Cortex of kidney (tissue), 1 donor: ENCODE measurements at places on chromosomes 1 and 21.

GRCh38 chr1:119715542-119715941 is 3.8 kb downstream of the PHGDH start:
- DNase-seq = no peak

DNA sequence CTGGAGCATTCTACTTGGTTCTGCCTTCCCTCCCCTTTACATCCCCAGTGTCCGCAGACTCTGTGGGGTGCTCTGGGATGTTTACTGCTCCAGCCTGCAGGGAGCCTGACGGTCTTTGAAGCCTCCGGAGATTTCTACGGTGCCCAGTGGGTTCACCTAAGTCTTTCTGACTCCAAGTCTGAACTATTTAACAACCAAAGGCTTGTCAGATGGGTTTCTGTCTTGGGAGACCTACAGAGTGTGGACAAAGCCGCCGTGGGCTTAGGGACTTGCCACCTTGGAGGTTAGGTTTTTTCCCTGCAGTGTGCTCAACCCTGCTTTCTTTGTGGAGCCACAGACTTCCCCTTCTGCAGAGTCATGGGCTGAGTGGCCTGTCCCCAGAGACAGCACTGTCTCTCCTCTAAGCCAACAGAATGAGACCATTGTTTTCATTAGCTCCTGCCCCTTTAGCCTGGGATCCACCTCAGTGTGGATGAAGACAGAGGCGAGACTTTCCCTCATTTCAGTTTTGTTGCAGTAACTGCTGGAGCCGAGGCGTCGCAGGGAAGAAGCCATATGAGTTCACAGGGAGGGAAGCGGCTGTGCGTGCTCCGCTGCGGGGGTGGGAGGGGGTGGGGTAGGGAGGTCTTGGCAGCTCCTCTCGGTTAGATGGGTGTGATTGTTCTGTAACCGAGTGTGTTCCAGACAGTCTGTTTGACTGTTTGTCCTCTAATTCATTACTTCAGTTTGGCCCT is 120.7 kb downstream of the CNIH3 start:
- DNase-seq = no peak

- no peak for DNase-seq
Observed at GRCh38 chr1:47713975-47714767, 276.3 kb downstream of the FOXD2 start.

GRCh38 chr1:201673093-201673492 is 134.2 kb downstream of the NAV1 start:
- DNase-seq = no peak

DNA sequence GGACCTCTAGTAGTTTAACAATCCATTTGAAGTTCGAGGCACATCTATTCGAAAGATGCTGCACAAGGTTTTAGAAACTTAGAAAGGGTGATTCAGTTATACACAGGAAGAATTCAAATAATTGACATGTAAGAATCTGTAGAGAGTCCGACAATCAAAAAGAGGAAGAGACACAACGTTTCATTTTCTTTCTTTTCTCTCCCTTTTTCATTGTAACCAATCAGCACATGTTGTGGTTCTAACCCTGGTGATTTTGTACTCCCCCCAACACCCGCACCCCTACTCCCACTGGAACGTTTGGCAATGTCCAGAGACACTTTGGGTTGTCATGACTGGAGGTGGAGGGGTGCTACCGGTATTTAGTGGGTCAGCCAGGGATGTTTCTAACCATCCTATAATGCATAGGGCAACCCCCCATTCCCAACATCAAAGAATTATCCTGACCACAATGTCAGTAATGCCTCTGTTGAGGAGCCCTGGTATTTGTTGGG is 4.9 kb downstream of the TGFB2 start:
- DNase-seq = no peak

DNA sequence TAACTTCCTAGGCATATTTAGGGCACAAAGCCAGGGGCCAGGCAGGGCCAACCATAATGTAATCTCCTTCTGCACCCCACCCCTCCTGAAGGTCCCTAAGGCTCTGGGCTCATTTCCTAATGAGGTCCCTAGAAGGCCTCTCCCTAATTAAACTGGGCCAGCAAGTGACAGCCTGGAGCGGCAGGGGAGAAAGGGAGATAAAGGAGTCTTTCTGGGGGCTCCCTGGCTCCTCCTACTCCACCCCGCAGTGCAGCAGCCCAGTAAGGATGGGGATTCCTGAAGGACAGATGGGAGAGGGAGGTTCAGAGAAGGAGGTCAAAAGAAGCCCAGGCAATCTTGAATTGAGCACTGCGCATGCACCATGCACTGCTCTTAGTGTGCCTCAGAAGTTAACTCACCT is 12.8 kb downstream of the LRP8 start:
- no peak for DNase-seq

DNA sequence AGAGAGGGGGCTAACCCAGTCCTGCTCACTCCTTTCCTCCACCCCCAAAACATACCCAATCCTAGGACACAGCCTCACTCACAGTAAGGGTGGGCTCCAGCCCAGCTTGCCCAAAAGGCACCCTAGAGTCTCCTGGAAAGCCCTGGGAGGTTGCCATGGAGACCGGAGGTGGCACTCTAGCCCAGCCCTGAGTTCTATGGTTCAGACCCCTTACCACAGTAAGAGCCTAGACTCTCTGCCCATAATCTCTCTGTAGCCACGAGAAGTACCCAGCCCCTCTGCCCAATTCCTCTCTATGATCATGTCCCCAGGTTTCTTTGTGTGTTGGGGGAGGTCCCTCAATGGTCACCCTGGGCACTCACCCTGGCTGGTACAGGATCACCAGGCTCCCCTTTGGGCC is 14.4 kb downstream of the COL16A1 start:
- no peak for DNase-seq

GRCh38 chr1:36572142-36572715 is 89.5 kb upstream of the CSF3R start:
- no peak for DNase-seq

DNA sequence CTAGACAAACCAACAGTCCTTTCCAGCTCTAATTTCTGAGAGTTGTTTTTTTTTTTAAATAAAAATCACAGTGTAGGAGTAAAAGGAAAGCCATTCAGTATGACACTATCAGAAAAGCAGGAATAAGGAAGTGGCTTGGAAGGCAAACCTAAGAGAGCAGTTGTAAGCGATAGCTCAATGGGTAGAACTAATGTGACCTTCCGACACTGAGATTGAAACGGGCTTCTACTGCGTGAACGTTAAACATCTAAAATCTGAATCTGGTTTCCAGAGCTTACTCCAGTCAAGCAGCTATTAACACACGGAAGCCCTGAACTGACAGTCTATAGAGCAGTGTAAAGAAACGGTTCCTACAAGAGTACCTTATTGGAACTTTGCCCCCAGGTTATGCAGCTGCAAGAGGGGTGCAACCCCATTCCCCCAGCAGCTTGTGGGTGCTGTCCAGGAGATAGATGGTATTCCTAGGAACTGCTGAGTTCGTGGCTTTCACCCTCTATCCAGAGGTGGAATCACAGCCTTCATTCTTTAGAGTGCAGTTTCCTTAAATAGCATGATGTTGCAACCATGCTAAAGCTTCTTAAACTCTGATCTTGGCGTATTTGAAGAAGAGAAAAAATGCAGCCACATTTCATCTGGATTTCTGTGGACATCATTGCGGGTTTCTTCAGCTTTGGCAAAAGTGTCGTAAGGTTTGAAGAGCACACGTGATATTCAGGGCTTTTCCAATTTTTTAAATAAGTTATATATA is 3.3 kb upstream of the IRF2BP2 start:
- DNase-seq = no peak

- DNase-seq = no peak
Observed at GRCh38 chr1:87474098-87474497, 145.4 kb downstream of the LMO4 start.

- DNase-seq = no peak
Observed at GRCh38 chr1:161115132-161115711, 2.6 kb downstream of the PFDN2 start.

- no peak for DNase-seq
Observed at GRCh38 chr1:110088739-110089316, 18.4 kb upstream of the ALX3 start.

DNA sequence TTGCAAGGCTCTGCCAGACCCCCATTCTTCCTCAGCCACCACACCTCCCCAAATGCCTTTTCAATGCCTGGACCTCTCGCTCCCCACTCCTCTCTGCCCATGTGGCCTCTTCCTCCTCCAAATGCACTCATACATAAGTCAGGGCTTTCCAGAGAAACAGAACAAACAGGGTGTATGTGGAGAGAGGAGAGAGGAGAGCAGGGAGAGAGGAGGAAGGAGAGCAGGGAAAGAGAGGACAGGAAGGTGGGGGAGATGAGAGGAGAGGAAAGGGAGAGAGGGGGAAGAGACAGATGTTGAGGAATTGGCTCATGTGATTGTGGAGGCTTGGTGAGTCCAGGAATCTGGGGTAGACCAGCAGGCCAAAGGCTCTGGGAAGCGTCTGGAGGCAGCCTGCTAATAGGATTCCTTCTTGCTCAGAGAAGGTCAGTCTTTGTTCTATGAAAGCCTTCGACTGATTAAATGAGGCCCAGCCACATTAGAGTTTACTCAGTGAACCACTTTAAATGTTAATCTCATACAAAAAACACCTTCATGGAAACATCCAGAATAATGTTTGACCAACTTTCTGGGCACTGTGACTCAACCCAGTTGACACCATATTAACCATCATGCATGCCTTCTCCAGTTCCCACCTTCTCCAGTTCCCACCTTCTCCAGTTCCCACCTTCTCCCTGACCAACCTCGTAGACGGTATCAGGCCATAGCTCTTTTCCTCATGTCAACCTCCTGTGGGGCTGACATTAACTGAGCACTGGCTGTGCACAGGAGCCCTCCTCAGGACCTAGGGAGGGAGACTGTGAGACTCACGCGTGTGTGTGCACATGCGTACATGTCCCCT is 11.3 kb upstream of the LGR6 start:
- no peak for DNase-seq

DNA sequence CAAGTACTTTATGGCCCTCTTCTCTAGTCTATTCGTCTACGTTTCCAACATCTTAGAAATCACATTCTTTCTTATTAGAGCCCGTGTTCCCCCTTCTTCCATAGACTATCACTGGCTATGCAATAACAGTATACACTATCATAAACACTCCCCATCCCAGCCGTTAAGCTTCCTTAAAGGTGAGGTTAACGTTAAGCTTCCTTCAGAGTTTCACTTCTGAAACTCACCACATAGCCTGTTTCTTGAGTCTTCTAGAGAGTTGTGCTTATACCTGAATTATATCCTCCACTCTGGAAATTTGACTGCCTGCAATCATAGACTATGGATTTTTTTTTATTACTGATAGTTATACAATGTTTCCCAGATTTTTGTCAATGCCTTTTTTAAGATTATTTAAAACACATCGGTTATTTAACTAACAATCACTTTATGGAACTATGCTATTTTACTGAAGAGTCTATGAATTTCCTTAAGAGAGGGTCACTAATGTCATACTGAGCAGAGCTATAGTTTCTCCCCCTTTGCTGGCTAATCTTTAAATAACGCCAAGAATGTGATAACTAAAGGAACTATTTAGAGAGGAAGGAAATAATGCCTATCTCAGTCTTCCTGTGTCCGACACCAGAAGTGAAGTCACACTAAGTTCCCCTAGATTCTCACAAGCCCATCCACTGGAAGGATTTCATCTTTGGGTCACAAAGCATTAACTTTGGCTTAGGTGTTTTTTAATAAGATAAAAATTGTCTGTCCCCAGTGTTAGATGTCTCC is 16.8 kb downstream of the FCER1A start:
- no peak for DNase-seq

- DNase-seq = no peak
Observed at GRCh38 chr1:18060366-18060765, 47.2 kb upstream of the IGSF21 start.

GRCh38 chr21:41054018-41054578 is 113.9 kb upstream of the BACE2 start:
- DNase-seq = no peak

DNA sequence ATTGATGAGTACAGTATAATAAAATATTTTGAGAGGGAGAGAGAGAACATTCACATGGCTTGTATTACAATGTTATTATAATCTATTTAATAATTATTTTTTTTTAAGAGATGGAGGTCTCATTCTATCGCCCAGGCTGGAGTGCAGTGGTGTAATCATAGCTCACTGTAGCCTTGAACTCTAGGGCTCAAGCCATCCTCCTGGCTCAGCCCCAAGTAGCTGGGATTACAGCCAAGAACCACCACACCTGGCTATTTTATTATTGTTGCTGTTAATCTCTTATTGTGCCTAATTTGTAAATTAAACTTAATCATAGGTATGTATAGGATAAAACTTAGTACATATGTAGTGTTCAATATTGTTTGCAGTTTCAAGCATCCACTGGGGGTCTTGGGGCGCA is 57.8 kb downstream of the HS2ST1 start:
- no peak for DNase-seq

- DNase-seq = no peak
Observed at GRCh38 chr1:206012086-206012859, 9.1 kb upstream of the RAB7B start.

GRCh38 chr1:199490769-199491527 is 536.6 kb upstream of the NR5A2 start:
- DNase-seq = no peak

DNA sequence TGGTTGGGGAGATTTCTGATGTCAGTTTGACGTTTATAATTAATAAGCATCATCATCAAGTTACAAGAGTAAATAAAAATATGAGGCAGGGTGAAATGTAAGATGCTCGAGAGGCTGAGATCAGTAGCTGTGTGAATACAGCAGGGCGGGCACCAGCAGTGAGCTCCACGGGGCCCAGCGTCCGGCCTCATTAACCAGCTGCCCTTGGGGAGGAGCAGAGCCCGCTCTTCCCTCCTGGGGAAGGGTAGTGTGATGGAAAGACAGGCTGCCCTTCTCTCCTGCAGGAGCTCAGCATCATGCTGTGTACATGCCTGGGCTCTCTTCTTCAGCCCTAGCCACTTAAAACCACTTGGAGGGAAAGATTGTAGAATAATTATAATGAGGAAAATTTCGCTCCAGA is 23.4 kb downstream of the PDE9A start:
- DNase-seq = no peak

DNA sequence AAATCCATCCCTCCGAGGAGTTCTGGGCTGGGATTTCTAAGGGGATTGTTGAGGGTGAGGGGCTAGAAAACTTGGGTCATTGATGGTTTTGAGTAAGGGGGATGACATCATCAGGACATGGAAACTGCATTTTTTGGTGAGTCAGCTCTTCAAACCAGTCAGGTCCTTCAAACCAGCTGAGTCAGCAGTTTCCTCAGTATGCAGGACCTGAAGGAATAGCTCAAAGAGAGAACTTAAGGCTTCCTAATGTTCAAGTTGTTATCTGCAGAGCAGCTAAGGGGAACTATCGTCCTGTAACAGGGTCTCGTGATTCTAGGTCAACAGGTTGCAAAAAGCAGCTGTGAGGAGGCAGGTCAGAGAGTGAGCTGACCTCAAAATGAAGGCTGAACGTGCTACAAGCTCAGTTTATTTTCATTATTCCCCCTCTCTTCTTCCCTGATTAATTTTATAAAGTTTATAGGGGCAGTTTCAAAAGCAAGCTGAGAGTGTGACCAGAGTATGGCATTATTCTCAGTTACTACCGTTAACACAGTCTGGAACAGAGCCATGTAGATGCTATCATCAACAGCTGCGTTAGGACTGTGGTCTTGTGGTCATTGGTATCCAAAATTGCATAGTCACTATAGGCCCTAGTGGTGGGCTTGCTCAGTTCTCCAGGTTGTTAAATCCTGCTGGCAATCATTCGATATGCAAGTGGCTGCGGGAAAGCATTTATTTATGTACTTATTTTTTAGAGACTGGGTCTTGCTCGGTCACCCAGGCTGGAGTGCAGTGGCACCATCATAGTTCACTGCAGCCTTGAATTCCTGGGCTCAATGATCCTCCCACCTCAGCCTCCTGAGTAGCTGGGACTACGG is 10.7 kb upstream of the SDC3 start:
- no peak for DNase-seq

GRCh38 chr1:152170287-152170905 is 11.4 kb upstream of the RPTN start:
- DNase-seq = no peak

- DNase-seq = no peak
Observed at GRCh38 chr1:111666828-111667227, 47.2 kb downstream of the RAP1A start.
